ENCODE measurements at places on chromosomes 12 and 14.

DNA sequence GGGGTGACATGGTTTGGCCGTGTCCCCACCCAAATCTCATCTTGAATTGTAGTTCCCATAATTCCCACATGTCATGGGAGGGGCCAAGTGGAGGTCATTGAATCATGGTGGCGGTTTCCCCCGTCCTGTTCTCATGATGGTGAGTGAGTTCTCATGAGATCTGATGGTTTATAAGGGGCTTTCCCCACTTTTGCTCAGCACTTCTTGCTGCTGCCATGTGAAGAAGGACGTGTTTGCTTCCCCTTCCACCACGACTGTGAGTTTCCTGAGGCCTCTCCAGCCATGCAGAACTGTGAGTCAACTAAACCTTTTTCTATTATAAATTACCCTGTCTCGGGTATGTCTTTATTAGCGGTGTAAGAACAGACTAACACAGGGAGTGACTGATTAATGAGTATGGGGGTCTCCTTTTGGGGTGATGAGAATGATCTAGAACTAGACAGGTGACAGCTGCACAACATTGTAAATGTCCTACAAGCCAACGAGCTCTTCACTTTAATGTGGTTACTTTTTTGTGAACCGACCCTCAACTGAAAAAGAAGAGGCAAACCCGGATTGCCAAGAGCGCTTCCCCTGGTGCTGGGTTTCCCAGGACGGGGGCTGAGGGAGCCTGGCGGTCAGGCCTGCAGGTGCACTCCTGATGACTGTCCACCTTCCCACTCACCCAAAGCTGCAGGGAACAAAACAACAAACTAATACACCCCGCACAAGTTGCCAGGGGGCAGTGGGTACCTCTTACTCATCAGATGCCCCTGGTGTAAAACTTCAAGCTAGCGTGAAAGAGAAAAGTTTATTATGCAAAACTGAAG, 90.1 kb downstream of the NCOR2 start:
- no peak for DNase-seq

DNA sequence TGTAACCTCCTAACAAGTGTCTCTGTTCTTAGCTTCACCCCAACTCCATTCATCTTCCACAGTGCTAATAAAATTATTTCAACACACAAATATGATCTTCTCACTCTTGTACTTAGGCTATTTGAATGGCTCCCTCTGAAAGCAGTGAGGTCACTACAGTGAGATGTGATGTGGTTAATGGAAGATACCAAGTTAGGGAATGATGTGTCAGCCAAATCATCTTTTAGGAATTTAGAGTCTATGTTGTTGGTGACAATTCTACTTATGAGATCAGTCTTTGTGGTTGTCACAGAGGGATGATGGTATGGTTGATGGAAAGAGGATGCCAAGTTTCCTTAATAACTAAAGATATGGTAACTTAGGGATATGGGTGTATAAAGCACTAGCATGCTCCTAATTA, 57.6 kb downstream of the POLR3B start:
- DNase-seq = no peak

DNA sequence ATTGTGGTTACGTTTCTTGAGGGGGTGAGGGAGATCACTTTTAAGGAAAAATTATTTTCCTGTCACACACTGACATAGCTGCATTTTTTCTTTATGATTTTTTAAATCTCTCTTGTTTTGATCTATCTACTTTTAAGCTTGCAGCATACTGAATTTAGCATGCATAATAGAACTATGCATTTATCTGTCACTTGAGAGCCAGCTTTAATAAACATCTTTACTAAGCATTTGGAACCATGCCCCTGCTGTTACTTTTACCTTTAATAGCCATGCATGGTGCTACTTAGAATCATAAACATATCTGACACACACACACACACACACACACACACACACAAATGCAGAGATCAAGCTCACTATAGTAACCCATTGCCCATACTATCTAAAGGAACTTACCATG, 486.2 kb downstream of the NELL2 start:
- no peak for DNase-seq

- DNase-seq = no peak
Measured at GRCh38 chr12:49825971-49826421, 2.2 kb downstream of the NCKAP5L start.

- no peak for DNase-seq
Measured at GRCh38 chr12:59010118-59010517, 89.8 kb upstream of the LRIG3 start.

GRCh38 chr12:58310809-58311622, 369.6 kb downstream of the ATP23 start:
- DNase-seq = no peak

- no peak for DNase-seq
Measured at GRCh38 chr12:95995238-95996031, 709 bp downstream of the HAL start.

DNA sequence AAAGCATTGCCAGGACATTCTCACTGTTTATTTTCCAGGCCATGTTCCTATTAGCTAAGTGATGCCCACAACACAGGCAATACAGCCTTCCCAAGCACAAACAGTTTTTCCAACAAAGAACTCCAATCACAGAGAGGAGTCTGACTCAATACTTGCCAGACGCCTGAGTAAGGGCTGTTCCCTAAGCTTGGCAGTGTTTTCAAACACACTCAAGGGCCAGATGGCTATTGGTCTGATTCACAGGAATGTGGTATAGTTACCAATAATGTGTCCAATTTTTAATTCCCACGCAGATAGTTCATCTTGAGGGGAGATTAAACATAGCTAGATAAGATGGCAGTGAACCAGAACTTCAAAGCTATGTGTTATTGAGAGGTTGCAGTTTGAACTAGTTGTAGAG, 381.0 kb downstream of the SNAPC1 start:
- DNase-seq = no peak

DNA sequence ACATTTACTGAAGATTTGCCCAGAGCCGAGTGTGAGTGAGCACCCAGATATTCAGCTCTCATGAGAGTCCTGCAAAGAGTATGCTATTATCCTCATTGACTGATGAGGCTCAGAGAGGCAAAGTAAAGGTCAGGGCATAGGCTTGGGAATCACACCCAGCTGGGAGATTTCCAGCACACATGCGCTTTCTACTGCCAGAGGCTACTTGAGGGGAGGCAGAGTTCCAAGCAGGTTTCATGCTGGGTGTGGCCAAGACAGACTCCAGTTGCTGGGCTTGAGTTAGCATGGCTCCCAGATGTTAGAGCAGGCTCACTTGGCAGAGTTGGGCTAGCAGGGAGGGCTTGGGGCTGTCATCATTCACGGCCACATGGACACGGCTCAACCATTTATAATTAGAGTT, 14.4 kb upstream of the FAM181A start:
- DNase-seq = no peak

DNA sequence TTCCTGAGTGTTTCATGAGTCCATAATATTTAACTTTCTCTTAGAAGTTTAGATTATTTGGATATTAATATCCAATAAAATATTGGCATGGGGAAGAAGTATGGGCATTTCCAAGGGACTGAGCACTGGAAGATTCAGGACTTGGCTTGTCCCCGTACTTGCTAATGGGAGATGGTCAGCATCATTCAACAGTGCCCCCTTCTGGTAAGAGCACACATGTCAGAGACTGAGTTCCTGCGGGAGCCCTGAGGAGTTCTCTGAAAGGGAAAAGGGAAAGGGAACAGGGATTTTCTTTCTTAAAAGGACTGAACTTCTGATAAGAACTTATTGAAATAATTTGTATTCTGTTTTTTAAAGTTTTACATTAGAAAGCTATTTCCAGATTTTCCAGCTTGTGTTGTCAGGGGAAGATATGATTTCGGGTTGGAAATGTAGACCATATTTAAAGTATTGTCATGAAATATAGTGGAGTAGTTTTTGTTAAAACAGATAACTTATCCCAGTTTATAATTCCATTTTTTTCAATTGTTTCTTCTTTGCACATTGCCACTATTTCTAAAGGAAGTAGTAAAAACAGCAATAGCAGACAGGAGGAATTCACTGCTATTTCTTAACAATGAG, 59.8 kb upstream of the C12orf71 start:
- DNase-seq = no peak

- DNase-seq = no peak
Measured at GRCh38 chr14:101185073-101185835, 281.7 kb upstream of the RTL1 start.

DNA sequence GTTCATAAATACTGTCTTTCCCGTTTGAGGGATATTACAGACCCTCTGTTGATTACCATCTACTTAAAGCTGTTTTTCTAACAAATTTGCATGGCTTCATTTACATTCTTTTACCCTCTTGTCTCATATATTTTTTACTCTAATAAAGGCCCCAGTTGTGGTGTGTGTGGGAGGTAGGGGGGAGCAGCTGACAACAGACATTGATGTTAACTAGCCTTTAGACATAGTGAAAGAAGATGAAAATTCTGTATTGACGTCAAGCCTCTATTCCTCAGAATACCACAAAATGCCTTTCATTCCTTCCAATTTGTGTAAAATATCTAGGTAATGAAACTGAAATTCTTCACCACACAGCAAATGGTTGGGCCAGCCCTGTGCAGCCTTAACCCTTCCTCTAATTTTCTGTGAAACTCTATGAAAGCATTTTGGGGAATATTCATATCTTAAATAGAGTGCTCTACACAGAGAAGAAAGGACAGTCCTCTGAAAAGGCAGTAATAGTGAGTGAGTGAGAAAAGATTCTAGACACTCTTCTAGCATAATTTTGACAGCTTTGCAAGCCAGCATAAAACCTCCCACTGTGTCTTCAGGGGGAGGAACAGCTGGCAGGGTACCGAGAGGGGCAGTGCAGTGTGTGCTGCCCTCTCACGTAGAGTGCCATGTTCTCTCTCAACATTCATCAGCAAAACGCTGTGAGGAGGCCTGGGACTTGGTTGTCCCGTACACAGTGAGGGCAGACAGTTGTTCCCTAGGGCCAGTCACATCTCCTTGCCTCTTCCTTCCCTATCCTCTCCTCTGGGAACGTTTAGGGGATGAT, 20.1 kb upstream of the CERS5 start:
- DNase-seq = no peak

DNA sequence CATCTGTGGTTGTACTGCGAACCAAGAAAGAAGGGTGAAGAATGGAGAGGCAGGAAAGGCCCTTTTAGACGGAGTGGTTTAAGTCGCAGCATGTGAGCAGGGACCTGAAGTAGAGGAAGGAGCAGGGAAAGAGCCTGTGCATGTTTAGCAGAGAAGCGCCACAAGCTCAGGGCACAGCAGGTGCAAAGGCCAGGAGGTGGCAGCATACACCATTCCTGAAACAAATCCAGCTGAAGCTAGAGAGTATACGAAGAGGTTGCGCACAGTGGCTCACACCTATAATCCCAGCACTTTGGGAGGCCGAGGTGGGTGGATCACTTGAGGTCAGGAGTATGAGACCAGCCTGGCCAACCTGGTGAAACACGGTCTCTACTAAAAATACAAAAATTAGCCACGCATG, 49.9 kb downstream of the HELB start:
- peak; percentile 53 for DNase-seq

GRCh38 chr12:96360550-96360949, 39.7 kb downstream of the CDK17 start:
- no peak for DNase-seq

DNA sequence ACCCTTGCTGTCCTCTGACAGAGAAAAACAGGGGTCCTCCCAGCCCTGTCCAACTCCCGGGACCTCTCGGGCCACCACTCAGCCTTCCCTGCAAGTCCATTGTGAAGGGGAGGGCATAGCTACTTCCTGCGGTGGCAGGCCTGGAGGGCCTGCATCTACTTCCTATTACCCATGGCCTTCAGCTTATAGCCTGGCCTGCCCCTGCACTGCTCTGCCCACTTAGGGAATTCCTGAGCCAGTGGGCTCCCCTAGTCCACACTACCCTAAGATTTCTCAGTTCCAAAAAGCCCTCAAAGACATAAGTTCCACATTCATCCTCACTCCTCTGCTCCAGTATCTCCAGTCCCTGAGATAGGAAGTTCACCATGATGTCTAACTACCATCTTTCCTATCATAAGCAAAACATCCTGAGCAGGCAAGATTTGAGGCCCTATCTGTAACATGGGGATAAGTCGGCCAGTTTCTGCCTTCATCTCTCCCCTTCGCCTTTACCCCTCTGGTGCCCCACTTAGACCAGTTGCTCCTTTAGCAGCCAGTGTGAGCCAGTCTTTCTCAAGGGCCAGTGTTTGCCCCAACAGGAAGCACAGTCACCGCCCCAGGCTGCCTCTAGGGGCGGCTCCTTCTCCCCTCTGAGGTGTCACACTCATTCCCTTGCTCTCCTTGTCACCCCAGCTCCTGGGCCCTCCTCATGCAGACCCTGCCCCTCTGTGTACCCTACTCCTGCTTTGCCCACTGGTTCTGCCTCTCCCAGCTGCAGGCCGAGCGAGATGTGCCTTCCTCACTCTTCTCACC, 10.9 kb downstream of the HDAC7 start:
- no peak for DNase-seq

DNA sequence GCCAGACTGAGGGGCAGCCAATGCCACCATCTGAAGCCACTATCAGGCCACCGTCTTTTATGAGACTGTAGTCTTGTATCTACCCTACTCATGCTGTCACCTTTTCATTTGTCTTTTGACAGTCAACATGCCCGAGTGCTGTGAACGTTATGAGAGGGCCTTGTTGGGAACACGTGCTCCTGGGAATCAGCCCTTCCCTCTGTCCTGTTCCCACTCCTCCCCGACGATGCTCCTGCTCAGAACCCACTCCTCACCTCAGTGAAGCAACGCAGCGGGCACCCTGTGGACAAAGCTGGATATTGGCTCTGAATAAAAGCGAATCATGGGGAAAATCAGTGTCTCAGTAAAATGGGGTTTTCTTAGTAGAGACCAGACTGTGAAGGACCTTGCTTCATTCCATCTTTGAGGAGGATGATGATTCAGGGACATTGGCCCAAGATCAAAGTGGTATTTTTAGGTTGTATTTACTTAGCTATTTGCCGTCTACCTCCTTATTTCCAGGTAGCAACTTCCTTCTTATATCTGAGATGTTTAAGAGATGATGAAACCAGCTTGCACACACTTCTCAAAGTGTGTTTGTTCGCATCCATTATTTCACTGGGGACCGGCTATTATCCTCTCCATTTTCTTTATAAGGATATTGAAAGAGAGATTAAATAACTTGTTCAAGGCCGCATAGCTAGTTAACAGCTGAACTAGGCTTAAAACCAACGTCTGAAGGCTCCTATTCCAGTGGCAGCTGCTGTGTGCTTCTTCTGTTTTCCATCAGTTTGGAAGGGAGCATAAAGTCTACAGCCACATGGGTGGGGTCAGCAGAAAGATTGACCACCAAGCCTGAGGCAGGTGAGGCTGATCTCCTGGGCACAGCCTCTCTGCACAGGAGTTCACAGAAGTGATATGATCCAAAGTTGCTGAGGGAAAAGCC, 43.9 kb upstream of the CTDSP2 start:
- no peak for DNase-seq

- DNase-seq = no peak
Measured at GRCh38 chr14:72744416-72745120, 149.3 kb downstream of the DPF3 start.

DNA sequence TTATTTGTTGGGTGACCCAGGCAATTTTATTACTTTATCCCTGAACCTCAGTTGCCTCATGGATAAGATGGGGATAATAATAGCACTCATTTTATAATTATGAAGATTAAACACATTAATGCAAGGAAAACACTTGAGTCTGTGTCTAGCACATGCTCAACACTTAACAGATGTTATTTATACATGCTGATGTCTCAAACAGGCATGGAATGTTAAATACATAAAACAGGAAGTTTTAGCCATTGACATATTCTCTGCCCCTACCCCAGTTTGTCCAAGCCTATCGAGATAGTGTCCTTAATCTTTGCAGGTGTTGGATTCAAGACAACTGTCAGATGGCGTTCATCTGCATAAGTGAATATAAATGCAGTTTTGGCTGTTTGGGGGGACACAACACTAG, 109.8 kb downstream of the SCAF11 start:
- no peak for DNase-seq

GRCh38 chr14:69002069-69002468, 23.0 kb upstream of the ACTN1 start:
- DNase-seq = no peak
